ENCODE measurements at places on chromosomes 7 and 10.
A peak's percentile ranks its signal among the peaks of the same experiment; 100 is the strongest.

- DNase-seq, result no peak
Observed at GRCh38 chr7:35992436-35992835, 160.6 kb upstream of the EEPD1 start.

- DNase-seq, result no peak
Observed at GRCh38 chr10:19961076-19962053, 145.1 kb downstream of the PLXDC2 start.

DNA sequence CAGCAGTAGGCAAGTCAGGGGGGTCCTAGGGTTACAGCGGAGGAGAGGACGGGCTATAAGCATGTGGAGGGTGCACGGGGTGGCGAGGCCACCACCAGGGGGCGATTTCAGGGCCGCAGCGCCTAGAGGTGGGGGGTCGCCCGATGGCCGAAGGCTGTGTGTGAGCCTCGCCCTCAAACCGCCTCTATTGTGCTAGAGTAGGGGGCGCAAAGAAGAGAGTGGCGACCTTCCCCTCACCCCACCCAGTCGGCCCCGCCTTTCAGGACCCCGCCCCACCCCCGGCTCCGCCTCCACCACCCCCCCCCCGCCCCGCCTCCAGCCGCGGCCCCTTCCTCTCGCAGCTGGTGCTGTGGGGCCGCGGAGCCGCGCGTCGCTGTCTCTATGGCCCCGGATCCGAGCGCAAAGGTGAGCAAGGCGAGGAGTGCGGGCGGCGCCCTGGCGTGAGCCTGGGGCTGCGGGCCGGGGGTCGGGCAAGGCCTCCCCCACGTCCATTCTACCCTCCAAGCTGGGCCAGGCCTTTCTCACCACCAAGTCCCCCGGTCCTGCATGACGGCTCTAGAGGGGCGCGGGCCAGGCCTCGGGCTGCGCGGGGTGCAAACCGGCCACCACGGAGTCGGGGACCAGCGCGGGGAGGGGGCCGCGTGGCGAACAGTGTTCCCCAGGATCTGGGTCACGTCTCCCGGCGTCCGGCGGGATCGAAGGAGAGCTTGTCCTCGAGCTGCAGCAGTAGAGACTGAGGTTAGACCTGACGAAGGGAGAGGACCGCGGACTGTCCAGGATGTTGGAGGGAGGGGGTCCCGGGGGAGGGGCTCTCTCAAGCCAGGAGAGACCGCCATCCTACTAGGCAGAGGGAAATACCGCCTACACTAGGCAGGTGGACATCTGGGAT is at the start of gene SEMA4G:
Gene SEMA4G (plus strand): TSS at position 318 of the 889 bp plus-strand sequence. CDS start 3,409 bp downstream, outside the sequence.
- peak; percentile 69 for DNase-seq

DNA sequence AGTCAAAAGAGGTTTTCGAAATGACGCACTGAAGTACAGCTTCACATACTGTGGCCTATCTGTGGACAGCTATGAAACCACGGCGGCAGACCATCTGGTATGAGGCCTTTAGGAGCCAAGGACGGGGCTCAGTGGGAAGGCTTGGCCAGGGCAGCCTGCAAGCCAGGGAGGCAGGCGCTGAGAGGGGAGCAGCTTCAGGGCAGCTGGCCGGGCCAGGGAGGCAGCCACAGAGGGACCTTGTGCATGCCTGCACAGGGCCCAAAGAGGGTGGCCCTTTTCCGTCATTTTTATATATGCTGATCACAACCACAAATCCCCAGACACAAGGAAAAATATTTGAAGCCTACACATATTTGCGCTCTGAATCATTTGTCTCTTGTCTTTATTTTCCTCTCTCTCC is 13.5 kb downstream of the CALD1 start:
- DNase-seq, result no peak

- DNase-seq, result no peak
Observed at GRCh38 chr10:96995851-96996250, 163.8 kb downstream of the LCOR start.

DNA sequence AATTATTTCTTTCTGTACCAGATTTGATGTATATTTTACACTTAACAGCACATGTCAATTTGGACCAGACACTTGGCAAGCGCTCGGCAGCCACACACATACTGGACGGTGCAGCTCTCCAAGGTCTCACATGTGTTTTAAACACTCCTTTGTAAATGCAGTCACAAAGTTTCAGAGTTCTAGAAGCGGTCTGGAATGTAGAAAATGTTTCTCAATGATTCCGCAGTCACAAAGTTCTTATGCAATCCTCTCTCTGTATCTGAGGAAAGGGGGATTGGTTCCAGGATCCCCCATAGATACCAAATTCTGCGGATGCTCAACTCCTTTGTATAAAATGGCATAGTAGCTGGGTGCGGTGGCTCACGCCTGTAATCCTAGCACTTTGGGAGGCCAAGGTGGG is 253.0 kb upstream of the GRB10 start:
- DNase-seq, result no peak

DNA sequence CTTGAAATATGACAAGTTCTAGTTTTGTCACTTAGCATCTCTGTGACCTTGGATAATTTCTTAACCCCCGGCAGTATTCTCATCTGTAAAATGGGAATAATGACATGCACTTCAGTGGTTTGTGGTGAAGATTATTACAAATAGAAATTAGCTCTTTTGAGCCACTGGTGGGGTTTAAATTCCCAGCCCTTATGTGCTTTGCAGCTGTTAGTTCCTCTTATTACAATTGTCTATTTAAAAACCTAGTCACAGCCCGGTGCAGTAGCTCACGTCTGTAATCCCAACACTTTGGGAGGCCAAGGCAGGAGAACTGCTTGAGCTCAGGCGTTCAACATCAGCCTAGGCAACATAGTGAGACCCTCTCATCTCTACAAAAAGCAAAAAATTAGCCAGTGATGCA is 30.1 kb downstream of the CAV1 start:
- DNase-seq, result no peak

DNA sequence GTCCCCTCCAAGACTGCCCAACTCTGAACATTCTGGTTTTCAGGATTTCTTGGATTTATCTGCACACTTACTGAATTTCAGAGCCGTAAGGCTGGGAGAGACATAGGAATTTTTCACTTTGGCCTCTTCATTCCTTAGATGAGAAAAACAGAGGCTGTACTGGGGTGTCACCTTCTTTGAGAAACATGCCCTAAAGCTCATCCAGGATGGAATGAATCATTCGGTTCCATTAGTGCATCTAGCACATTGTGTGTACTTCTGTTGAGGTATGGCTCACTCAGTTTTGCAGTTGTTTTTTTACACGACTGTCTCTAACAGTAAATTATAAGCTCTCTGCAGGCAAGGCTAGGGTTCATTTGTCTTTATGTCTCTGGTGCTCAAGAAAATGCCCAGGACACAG is 383.4 kb downstream of the GATA3 start:
- DNase-seq, result no peak

DNA sequence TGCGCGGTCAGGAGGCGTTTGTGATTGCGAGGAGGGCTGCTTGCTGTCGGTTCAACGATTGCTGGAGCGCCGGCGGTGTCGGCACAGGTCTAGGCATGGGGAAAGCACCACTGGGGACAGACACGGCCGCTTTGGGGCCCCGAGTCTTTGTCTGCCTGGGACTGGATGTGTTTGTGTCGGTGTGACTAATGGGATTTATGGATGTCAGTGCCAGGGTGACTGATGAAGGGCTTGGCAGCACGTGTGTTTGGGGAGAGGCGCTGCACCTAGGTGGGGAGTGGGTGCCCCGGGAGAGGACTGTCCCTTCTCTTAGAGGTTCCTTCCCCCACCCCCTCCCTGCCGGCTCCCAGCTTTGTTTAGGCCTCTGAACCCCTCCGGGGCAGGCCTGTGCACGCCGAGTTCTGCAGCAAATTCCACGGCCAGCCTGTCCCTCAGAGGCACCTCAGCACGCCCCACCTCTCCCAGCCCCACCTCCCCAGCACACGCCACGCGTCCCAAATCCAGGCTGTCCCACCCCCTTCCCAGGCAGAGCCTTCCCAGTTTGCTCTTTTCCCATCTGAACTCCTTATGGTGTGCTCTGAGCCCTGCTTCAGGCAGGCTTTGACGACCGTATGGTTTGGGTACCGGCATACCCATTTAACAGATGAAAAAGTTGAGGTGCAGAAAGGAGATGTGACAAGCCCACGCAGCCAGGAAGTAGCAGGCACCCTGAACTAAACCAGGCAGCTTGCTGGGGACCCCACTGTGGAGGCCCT is 6.4 kb upstream of the TNRC18 start:
- DNase-seq, result no peak

GRCh38 chr7:11576310-11576709 is 255.7 kb downstream of the THSD7A start:
- DNase-seq, result no peak

- DNase-seq, result no peak
Observed at GRCh38 chr10:19620811-19621210, 195.4 kb upstream of the PLXDC2 start.

DNA sequence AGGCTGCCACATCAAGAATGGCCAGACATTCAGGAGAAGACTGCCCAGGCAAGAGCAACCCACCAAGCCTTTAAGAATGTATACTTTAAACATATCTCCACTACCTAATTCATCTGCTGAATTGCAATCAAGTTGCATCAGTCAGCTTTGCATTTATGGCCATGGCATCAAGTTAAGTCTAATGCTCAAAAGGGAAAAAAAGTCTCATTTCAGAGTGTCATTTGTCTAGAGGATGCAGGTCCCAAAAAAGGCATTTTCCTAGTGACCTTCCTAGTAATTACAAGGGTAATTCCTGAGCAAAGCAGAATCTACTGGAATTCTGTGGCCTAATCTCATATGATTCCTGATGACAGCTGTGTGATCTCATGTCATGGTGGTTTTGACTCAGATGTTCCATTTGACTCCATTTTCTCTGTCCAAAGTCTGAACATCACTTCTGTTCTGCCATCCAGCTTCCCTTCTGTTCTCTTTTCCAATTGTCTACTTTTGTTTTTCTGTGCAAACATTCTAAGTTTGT is 7.3 kb upstream of the CABCOCO1 start:
- DNase-seq, result no peak

DNA sequence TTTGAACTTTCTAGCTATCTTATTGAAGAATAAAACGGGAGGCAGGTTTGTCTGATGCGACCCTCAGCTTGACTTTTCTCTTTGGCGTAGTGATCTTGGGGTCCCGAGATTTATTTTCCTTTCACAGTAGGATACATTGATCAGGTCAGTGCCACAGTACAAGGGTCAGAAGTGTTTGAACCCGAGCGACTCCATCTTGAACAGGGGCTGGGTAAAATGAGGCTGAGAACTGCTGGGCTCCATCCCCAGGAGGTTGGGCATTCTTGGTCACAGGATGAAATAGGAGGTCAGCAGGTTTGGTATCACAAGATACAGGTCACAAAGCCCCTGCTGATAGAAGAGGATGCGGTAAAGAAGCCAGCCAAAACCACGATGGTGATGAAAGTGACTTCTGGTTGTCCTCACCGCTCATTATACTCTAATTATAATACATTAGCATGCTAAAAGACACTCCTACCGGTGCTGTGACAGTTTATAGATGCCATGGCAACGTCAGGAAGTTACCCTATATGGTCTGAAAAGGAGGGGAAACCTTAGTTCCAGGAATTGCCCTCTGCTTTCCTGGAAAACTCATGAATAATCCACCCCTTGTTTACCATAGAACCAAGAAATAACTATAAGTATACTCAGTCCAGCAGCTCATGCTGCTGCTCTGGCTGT is 3.0 kb upstream of the TECPR1 start:
- peak; percentile 25 for DNase-seq

GRCh38 chr10:123655751-123656150 is 10.4 kb upstream of the GPR26 start:
- no peak for DNase-seq

- no peak for DNase-seq
Observed at GRCh38 chr7:14144538-14144937, 155.1 kb upstream of the ETV1 start.

GRCh38 chr7:51238981-51239495 is 77.6 kb downstream of the COBL start:
- no peak for DNase-seq

DNA sequence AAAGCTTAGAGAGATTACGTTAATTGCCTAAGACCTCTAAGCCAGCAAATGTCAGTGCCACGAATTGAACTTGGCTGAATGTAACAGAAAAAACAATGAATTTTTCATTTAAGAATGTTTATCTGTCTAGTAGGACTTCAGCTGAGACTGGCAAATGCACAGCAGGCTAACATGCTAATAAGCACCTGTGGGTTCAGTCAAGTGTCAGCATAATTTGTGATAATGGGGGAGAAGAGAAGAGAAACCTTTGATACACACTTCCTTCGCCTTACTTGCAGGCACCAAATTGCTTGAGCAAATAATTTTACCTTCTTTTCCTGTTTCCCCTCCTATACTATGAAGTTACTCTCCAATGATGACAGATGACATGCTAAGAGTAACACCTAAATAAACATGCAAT is 1136.5 kb upstream of the SORCS1 start:
- DNase-seq, result no peak

DNA sequence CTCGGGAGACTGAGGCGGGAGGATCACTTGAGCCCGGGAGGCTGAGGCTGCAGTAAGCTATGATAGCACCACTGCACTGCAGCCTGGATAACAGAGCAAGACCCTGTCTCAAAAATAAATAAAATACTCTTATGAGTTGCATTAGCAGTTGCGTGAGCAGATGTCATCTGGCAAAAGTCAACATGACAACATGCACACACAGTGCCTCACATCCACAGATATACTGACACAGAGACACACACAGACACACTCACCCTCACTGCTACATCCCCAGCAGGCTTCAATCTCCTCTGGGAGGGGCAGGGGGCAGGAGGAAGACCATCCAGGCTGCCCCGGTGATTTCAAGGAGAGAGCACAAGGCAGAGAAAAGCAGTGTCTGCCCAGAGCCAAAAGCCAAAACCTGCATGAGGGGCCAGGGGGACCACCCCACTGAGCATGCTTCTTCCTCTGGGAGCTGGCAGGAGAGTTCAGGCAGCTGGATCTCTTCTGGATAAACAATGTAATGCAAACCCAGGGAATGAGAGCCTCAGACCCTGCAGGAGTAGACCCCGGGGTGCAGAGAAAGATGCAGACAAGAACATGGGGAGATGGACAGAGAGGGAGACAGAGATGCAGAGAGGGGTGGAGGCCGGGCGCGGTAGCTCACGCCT is 9.6 kb upstream of the ELN start:
- no peak for DNase-seq

- no peak for DNase-seq
Observed at GRCh38 chr10:14653271-14654161, 121.2 kb downstream of the FAM107B start.

Data from activated T-cell treated with anti-CD3 and anti-CD28 coated beads, Interleukin-2, amount 50 U/mL, for 48 hours (primary cell).